Eye (tissue), 1 donor: ENCODE measurements at places on chromosomes 7 and 10.

GRCh38 chr7:138157702-138158101 lies 81.4 kb downstream of the AKR1D1 start:
- DNase-seq = no peak

- DNase-seq = no peak
Measured at GRCh38 chr10:75180592-75180991, 30.0 kb upstream of the VDAC2 start.

DNA sequence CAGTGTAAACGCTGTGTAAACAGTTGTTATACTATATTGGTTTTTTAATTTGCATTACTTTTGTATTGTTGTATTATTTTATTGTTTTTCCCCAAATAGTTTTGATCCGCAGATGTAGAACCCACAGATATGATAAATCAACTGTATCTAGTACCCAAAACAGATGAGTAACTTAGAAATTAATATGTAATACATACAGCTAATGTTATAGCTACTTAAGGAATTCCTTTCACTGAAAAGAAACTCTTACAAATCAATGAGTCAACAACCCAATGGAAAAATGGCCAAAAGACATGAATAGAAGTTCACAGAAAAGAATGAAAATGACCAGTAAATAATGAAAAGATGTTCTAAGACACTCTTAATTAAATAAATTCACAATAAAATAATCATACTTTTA lies 32.3 kb upstream of the ARL4A start:
- DNase-seq = no peak

GRCh38 chr10:47076949-47077361 lies 165.7 kb downstream of the PTPN20 start:
- no peak for DNase-seq

DNA sequence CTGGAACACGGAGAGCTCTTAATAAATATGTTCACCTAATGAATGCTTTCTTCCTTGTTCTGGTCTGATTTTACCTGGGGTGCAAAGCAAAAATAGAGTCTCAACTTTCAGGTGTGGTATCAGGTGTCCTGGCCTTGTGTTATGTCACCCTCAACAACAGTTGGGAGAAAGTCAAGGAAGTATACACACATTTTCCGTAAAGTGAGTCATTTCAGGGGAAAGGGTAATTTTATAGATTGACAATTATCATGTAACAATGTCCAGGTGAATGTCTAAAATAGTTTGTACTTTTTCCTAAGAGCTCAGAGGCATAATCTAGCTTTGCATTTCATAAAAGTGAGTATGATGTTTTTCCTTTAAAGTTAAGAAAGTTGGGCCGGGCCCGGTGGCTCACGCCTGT lies 287.4 kb downstream of the SKIDA1 start:
- DNase-seq = no peak

GRCh38 chr10:88735661-88736060 lies 24.2 kb upstream of the LIPN start:
- no peak for DNase-seq

GRCh38 chr10:100327007-100327717 lies 2.9 kb downstream of the PKD2L1 start:
- no peak for DNase-seq
